ENCODE measurements at places on chromosomes 16 and 17. TPM values are rescaled to one million over a fixed set of nuclear protein-coding genes. Genes with fewer than 3 reads are reported as not detected.

DNA sequence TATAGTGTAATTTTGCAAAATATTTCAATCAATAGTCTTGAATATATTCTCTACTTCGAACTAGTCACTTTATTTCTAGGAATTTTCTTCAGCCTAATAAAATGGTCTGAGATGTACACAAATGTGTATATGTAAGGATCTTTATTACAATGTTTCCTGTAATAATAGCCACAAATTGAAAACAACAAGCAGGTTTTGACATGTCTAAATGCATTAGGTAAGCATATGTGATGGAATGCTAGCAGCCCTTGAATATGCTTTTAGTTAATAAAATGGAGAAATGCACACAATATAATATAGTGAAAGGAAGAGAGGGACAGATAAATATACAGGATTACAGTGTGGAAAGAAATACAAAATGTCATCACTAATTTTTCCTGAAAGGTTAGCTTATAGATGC lies 196.5 kb upstream of the IRX5 start:
- DNase-seq: no peak

DNA sequence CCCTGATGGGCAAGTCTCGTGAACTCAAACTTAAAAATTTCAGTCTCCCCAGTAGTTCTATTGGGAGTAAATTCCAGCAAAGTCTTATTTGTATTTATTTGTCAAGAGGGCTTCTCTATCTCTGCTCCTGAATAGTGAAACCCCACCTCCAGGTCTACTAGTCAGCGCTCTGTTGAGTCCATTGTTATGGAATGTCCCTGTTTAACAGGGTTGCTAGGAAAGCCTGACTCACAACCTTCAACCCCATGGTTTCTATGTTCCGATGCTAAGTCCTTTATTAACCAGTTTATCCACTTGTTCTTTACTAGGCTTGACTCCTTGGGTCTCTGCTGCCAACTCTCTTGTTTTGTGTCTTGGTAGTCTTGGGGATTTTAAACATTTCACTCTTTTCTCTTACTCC lies 250.7 kb upstream of the MYOCD start:
- no peak for DNase-seq

GRCh38 chr16:17154981-17155380 lies 315.8 kb downstream of the XYLT1 start:
- DNase-seq: no peak

DNA sequence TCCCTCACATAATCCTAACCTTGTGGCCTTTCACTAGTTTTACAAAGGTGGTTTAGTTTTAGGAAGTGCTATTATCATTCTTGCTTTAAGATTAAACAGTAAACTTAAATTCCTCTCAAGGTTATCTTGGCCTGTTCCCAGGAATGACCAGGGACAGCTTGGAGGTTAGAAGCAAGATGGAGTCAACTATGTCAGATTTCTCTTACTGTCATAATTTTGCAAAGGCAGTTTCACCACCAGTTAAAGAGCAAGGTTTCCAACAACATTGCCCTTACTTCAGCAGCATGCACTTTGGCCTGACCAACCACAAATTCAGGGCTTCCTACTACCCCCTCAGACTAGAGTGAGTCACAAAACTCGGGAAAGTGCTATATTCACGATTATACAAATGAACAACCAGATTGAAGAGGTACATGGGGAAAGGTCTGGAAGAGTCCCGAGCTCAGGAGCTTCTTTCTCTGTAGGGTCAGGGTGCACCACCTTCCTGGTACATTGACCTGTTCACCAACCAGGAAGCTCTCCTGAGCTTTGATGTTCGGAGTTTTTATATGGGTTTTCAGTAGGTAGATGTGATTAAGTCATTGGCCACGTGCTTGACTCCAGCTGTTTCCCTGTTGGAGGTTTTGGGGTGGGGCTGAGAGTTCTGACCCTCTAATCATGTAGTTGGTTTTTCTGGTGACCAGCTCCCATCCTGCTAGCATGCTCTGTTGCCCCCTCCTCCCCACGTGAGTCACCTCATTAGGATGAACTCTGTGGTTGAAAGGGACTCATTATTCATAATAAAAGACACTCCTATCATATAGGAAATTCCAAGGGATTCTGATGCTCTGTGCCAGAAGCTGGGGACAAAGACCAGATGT lies 19.4 kb downstream of the RHOT1 start:
- no peak for DNase-seq

DNA sequence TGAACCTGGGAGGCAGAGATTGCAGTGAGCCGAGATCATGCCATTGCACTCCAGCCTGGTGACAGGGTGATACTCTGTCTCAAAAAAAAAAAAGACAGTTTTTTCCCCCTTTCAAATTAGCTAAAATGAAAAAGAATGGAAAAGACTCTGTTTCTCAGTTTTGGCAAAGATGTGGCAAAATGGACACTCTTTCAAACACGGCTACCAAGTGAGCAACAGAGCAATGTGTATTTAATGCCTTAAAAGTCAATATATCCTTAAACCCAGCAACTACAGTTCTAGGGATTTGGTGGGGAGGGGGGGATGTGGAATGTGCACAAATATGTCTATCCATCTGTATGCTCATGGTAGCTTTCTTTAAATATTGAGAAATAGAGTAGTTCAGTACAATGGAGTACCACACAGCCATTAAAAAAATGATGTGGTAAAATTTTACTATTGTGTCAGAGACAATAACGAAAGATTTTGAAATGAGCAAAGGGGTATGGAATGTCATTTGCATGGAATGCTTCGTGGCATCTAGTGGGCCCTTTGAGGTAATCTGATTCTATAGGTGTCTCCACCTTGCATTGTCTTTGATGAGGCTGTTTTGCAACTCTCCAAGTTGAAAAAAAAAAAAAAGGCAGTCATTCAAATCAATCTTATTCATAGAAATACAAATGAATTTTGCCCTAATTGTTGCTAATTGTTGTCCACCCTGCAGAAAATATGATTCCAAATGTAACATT lies 108.1 kb downstream of the AXIN2 start:
- DNase-seq: no peak

- no peak for DNase-seq
Measured at GRCh38 chr17:17220529-17220928, 14.4 kb upstream of the PLD6 start.

Gene ITGAX
- 1.2 TPM for total RNA-seq

Gene LPO
- total RNA-seq: not detected

Gene USH1G
- not detected for total RNA-seq

Gene CD300E
- 0.38 TPM for total RNA-seq

Gene NPIPA2
- total RNA-seq: 4.0 TPM

Measured in Right ventricle myocardium superior (tissue), 1 donor.